ENCODE measurements at places on chromosomes 12 and 14.

DNA sequence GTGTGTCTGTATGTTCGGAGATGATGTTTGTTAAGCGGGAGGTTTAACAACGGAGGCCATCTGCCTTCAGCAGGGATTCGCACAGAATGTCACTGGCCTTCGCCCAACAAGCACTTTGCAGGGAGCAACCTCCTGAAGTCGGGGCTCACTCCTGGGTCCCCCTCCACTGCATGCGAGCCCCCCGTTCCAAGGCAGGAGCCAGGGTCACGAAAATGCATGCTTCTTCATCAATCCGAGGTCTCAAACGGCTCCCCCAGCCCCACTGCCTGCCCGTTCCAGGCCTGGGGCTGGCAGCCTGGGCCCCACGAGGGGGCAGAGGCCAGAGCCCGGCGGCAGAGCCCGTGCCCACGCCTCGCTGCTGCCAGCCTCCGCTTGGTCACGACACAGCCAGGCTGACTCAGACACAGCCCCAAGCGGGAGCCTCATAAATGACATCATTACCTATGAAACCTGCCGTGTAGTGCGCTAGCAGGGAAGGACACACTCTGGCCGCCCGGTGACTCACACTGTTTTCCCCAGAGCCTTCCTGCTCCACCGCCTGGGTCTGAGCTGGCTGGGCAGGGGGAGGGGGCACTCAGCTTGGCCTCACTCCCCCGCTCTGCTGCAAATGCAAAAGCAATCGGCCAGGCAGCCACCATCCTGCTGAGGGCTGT, 169.5 kb upstream of the RTL1 start:
- DNase-seq, result peak; percentile 84

DNA sequence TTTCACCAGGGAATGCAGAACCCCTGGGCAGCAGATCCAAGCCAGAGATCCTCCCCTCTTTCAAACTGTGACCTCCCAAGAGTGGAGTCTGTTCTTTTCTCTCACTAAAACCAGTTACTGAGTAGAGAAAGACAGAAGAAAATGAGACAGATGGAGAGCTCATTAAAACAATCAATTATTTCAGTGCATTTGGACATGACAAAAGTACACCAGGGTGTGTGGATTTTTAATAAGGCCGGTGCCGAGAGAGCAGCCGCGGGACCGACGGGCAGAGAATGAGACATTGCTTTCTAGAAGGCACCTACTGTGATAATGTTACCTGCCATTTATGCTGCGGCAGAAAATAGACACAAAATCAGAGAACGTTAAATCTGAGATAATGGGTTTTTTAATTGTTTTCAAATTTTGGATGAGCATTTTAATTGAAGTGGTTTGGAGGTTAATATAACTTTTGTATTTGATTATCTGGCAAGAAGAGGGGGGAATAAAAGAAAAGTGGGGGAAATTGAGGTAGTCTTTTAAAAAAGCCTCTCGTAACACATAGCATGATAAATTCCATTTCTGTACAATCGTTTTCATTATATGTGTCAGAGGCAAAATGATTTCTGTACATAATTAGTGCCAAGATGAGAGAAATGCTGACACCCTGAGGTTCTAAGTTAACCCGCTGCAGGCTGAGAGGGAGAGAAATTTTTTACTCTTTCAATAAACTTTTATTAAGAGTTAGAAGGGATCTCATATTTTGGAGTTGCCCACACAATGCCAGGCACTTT, 70.8 kb downstream of the HSPB8 start:
- no peak for DNase-seq

- no peak for DNase-seq
These were observed 19.9 kb downstream of the EIF2B2 start for GRCh38 chr14:75022655-75023054.

DNA sequence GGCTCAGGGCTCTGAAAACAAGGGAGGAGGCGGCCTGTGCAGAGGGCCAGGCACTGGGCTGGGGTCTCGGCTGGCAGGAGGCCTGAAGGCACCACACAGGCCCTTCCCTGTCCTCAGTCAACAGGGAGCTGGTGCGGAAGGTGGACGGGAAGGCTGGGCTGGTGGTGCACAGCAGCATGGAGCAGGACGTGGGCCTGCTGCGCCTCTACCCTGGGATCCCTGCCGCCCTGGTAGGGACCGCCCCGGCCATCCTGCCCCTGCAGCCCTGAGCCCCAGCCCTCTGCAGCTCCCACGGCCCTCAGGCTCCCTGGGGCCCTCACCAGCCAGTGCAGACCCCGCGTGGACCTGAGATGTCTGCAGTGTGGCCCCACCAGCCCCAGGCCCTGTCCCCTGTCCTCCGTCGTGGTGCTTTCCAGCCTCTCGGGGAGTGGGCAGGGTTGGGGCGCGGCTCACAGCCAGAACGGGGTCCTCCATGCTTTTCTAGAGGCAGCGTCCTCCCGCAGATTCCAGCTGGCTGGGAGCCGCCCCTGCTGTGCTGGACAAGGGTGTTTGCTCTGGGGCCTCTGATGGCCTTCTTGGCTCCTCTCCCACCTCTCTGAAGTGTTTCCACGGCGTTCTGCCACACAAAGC, 18.1 kb downstream of the ASPG start:
- DNase-seq, result no peak

GRCh38 chr14:45811155-45811554, 558.2 kb upstream of the MIS18BP1 start:
- no peak for DNase-seq

DNA sequence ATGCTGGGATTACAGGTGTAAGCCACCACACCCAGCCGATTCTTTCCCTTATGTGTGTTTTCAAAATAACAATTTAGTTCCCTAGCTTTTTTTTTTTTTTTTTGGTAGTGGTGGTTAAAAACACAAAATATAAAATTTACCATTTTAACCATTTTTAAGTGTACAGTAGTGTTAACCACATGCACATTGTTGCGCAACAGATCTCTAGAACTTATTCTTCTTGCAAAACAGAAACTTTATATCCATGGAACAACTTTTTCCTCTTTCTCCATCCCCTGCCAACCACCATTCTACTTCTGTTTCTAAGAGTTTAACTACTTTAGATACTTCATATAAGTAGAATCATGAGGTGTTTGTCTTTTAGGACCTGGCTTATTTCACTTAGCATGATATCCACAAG, 1.1 kb upstream of the NDUFA12 start:
- DNase-seq, result no peak

DNA sequence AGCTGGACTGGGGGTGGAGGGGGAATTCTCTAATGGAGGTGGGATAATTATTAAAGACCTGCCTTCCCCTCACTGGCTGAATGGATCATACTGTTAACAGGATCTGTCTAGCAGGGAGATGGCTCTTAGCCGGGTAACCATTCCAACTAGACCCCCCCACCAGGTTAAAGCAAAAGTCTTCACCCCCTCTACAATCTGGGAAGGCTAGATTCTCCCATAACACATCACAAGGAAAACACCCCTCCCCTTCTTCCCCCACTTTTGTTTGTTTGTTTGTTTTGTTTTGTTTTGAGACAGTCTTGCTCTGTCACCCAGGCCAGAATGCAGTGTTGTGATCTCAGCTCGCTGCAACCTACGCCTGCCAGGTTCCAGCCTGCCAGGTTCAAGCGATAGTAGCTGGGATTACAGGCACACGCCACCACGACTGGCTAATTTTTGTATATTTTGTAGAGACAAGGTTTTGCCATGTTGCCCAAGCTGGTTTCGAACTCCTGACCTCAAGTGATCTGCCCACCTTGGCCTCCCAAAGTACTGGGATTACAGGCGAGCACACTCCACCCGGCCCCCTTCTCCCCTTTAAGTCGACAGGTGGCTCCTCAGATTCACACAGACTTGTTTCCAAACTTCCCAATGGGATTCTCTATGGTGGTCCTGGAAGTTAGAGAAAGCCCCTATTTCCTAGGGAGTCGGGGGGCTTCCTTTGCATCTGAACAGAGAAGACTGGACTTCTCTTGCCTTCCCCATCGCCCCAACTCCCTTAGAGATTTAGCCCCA, 3.5 kb upstream of the BAZ2A start:
- no peak for DNase-seq

DNA sequence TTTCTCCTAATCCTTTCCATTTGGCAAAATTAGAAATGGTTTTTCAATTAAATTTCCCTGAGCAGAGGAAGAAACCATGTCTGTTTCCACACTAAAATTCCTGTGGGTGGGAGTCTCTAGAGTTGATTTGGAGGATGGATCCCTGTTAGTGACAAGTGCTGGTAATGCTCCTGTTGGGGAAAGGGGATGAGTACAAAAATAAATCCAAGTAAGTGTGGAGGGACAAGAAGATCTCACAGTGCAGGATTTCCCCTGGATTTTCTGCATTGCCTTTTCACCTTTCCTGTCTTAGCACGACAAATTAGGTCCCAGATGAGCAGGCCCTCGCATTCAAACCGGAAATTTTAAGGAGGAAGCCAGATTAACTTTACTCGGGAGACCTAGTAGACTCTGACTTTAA, 107.5 kb downstream of the DAD1 start:
- no peak for DNase-seq

DNA sequence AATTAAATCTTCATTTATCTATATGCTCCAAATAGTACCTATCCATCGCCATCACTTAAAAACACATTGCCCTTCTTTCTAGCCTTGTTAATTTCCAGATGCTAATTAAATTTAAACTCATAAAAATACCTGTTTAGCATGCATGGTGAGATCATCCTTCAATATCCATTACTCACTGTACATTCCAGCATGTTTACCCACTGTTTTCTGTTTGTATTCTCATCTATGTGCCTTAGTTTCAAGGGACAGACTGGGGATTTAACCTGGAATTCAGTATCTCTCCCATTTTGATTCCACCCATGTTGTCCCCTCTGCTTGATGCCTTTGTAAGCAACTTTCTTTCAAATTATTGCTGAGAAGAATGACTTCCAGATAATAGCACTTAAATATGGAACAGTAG, 208.0 kb downstream of the SPTSSA start:
- peak; percentile 67 for DNase-seq

- DNase-seq, result no peak
These were observed 108.9 kb downstream of the ADCK1 start for GRCh38 chr14:77908847-77909246.

GRCh38 chr14:75247286-75247922, 31.2 kb upstream of the FOS start:
- no peak for DNase-seq

DNA sequence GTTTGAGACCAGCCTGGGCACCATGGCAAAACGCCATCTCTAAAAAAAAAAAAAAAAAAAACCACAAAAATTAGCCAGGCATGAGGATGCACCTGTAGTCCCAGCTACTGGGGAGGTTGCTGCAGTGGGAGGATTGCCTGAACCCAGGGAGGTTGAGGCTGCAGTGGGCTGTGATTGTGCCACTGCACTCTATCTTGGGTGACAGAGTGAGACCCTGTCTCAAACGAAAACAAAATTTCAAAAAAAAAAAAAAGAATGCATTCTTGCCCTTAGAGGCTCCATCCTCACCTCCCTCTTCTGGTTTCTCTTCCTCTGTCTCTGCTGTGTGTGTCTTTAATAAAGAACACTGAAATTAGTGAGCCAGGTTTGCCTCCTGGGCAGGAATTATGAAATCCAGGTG, 107.8 kb downstream of the VCPKMT start:
- DNase-seq, result no peak

DNA sequence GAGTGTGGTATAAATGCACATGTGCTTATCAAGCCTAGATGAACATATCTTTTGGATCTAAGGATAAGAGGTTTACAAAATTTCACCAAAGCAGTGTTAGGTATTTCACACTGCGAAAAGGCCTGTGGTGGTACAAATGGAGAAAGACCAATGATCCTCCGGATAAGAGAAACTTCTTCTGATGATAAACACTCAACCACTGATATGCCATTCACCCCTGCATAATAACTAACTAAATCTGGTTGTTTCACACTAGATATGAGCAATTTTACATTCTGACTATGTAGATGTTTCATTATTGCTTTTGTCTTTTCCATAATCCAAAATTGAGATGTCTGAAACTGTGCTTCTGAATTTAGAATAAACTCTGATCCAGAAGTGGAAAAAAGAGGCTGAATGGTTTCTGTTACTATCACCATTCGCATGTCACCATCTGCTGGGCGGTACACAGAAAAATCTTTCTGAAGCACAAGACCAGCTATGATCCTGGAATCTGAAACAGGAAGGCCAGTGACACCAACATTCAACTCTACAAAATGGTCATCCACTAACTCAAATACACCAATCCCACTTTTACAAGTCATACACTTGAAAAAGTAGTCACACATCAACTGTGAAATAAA, 1.3 kb downstream of the BBS10 start:
- peak; percentile 34 for DNase-seq

GRCh38 chr12:127966331-127966730, 300.6 kb upstream of the TMEM132C start:
- DNase-seq, result no peak

DNA sequence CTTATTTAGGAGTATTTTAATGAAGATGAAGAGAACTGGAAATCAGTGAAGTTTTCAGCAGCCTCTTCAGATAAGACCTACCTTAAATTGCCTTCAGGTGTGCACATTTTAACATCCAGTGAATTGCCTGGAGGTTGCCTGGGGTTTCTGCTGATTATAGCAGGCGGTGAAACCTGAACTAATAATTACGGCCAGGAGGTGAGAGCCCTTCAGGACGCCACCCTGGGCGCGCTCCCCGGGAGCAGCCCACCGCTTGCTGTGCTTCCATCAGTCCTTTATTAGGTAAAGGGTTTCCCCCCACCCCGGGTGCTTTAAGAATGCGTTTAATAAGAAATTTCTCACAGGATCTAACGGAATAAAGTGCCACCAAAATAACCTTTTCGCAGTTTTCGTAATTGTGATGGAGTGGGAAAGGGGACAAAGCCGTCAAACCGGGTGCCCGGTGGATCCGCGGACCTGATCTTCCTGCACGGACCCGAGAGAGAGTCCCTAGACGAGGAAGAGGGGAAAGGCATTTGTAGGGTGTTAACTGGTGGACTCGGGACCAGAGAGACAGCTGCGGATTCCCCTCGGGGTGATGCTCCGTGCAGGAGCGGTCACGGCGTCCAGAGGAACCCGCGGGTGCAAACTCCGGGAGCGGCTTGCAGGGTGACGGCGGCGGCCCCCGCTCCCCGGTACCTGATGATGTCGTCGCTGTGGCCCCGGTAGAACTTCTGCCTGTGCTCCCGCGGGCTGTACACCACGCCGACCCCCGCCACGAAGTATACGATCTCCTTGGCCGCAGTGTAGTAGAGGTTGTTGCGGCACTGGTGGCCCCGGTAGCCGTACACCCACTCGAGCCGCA, 902 bp downstream of the EML5 start:
- DNase-seq, result no peak

DNA sequence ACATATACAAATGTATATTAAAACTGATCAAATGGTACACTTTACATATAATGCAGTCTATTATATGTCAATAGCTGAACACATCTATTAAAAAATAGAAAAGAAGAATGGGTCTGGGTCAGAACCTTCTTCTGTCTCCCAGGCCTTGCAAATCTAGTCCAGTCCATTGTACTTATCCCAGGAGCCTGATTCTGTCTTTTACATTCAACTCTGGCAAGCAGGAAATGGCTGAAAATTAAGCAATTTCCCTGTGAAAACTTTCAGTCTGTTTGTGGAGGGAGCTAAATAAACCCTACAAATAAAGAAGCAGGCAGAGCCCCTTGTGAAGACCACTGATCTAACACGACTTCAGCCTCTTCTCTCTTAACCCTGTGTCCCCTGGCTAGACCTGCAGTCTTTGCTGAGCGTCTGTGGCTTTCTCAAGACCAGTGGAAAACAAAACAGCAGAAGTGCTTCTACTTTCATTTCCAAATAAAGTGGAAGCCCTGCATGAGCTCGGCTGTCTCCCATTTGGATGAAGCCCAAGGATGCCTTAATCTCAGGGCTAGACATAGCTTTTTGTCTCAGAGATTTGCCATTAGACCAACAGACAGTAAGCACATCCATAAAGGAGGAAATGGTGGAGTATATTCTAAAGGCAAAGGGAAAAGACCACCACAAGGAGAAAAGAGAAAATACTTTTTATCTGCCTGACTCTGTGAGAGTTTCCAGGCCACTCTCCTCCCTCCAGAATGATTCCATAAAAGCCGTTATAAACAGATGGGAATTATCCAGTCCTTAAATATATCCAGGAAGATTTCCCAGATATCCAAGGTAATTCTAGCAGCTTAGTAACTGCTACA, 48.2 kb downstream of the CRACR2A start:
- DNase-seq, result no peak

Data from LNCaP clone FGC (cell line).